ENCODE measurements at places on chromosomes 5 and 9.

DNA sequence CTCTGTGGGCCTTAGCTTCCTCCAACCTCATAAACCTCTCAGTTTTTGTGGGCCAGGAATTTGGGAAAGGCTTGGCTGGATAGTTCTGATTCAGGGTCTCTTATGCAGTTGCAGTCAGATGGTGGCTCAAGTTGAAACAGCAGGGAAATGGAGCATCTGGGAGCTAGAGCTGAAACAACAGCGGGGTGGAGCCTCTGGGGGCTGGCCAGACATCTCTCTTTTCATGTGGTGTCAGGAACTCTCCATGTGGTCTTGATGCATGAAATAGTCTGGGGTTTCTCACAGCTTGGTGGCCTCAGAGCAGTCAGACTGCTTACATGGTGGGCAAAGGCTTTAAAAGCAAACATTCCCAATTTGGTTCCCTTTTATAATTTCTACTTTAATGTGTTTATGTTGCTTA lies 13.5 kb downstream of the ZNF346 start:
- no peak for DNase-seq

- no peak for DNase-seq
Measured at GRCh38 chr9:106075960-106076327, 381.6 kb downstream of the TMEM38B start.

GRCh38 chr5:159362220-159362619 lies 31.9 kb upstream of the IL12B start:
- no peak for DNase-seq

DNA sequence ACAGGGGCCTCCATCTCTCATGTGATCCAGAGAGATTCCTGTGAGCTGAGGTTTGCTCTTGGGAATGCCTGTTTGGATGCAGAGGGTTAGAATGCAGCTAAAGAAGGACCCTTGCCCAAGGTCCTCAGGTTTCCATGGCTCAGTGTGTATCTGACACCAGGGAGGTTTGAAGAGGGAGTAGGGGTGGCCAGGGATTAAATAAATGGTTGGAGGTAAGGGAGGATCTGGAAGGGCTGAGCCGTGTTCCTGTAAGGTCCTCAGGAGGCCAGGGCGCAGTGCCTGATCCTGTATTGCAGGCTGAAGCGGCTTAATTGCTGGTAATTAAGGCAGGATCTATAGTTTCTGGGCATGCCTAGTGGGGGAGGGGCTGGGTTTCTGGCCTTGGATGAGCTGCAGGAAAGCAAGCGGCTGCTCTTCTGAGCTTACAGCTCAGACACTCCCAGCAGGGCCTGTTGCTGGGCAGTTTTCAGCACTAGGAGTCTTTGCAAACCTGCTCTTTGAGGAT lies 41.5 kb upstream of the MAP1B start:
- DNase-seq, result no peak
